Occipital lobe (tissue), 3 donors: ENCODE measurements at places on chromosomes 11 and 22. TPM values are rescaled to one million over a fixed set of nuclear protein-coding genes. Genes with fewer than 3 reads are reported as not detected.

- DNase-seq, result no peak
Observed at GRCh38 chr22:28466399-28466798, 213.2 kb downstream of the TTC28 start.

TCN1 gene
- 1.2 TPM for total RNA-seq

MRGPRE gene
- total RNA-seq, result not detected

PTGDR2 gene
- 1.6 TPM for total RNA-seq

GRCh38 chr11:72838691-72839305 lies 24.6 kb downstream of the ATG16L2 start:
- DNase-seq, result no peak

GRCh38 chr11:5285703-5286340 lies 15.9 kb downstream of the OR51B4 start:
- DNase-seq, result no peak

MS4A4E gene
- total RNA-seq, result not detected

- no peak for DNase-seq
Observed at GRCh38 chr11:117584056-117584830, 212.8 kb downstream of the DSCAML1 start.

GRCh38 chr11:31421820-31422219 lies 52.2 kb downstream of the DNAJC24 start:
- DNase-seq, result no peak

DNA sequence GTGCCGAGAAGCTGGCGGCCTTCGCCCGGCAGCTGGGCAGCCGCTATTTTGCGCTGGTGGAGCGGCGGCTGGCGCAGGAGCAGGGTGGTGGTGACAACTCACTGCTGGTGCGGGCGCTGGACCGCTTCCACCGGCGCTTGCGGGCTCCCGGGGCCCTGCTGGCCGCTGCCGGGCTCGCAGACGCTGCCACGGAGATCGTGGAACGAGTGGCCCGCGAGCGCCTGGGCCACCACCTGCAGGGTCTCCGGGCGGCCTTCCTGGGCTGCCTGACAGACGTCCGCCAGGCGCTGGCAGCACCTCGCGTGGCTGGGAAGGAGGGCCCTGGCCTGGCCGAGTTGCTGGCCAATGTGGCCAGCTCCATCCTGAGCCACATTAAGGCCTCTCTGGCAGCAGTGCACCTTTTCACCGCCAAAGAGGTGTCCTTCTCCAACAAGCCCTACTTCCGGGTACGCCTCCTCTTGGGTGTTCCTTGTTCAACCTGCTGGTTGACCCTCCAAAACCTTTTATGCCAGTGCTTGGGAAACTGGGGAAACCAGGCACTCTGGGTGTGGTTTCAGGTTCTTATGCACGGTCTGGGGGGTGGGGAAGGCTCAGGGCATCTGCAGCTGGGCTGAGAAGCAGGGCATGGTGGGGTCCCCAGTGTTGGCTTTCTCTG lies 3.1 kb upstream of the TM7SF2 start:
- DNase-seq, result no peak

- DNase-seq, result no peak
Observed at GRCh38 chr22:49272546-49273125, 555.0 kb downstream of the BRD1 start.

GRCh38 chr22:39847477-39847876 lies 46.1 kb downstream of the ENTHD1 start:
- no peak for DNase-seq

DNA sequence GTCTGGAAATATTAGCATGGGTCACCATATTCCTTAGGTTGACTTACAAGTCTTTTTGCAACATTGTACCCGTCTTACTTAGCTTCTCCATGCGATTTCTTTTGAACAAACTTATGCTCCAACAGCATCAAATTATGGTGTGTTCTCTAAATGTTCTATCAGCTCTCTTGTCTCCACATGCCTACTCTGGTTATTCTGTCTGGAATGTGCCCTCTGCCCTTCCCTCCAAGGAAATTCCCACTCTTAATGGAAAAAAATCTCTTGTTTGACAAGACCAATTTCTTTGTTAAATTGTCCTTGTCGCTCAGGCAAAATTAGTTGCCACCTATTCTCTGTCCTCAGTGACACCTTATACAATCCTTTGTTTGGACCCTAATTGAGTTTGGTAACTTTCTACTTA lies 522.8 kb upstream of the LUZP2 start:
- DNase-seq, result no peak

GRCh38 chr11:19164230-19164855 lies 37.4 kb downstream of the CSRP3 start:
- no peak for DNase-seq

GRCh38 chr22:24105631-24106030 lies 75.7 kb upstream of the SUSD2 start:
- no peak for DNase-seq

SPI1 gene
- total RNA-seq, result 0.78 TPM

WT1 gene
- total RNA-seq, result not detected

GRCh38 chr11:18774801-18775200 lies 16.8 kb downstream of the PTPN5 start:
- DNase-seq, result no peak

GRCh38 chr11:8693010-8693551 lies 10.5 kb downstream of the RPL27A start:
- DNase-seq, result no peak

- DNase-seq, result no peak
Observed at GRCh38 chr11:120027546-120028180, 110.2 kb downstream of the TRIM29 start.

MPPED1 gene
- 455 TPM for total RNA-seq
